ENCODE measurements at places on chromosomes 2 and 18.

- no peak for DNase-seq
Measured at GRCh38 chr2:208266553-208266893, 468 bp downstream of the PIKFYVE start.

DNA sequence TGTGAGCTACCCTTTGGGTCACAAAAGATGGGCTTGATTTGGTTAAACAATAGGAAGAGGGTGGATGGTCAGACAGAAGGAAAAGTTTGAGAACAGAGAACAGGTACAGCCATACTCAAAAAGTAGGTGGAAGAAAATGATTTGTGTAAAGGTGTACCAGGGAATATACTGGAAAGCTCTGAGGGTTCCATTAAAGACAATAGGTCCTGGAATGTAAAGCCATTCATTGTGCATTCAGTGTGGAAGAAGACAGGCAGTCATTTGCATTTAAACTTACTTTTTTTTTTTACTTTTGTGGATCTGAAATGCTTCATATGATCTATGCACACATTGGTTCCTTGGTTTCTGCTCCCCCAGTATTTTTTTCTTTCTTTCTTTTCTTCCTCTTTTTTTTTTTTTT, 581.4 kb upstream of the PIK3C3 start:
- DNase-seq = no peak

DNA sequence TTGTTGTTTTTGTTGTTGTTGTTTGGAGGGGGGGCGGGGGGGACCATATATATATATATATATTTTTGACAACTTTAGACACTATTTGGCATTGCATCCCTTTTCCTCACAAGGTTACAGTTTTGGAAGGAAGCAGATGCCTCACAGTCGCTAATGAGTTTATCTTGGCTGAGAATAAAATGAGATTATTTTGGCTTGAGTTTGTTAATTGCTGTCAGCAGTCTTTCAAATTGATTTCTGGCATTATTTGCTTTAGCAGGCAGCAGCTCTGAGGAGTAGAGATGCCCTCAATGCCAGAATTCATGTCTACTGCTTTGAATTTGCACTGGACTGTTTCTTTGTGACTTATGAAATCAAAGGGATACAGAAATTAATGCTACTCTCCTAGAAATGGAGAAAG, 595.2 kb upstream of the HNMT start:
- DNase-seq = no peak

DNA sequence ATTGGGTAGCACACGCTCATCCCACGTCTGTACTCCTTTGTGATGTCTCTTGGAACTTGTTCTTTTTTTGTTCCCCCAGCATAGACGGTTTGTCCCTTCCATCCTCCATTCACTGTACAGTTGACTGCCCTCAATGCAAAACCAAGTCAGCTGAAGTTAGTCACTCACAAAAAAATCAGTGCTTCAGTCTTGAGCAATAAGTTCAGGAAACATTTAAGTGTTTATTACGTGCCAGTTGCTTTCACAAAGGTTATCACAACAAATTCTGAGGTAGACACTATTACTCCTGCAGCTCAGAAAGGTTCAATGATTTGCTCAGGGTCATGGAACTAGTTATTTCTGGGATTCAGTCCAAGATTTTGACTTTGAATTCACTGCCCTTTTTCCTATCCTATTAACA, 102.2 kb downstream of the PDE1A start:
- no peak for DNase-seq

Measured in epithelial cell of prostate (primary cell).